NCI-H748 treated with DMSO at 0.1 percent for 48 hours (cell line): ENCODE measurements at places on chromosomes 12 and 14.
A peak's percentile ranks its signal among the peaks of the same experiment; 100 is the strongest.

DNA sequence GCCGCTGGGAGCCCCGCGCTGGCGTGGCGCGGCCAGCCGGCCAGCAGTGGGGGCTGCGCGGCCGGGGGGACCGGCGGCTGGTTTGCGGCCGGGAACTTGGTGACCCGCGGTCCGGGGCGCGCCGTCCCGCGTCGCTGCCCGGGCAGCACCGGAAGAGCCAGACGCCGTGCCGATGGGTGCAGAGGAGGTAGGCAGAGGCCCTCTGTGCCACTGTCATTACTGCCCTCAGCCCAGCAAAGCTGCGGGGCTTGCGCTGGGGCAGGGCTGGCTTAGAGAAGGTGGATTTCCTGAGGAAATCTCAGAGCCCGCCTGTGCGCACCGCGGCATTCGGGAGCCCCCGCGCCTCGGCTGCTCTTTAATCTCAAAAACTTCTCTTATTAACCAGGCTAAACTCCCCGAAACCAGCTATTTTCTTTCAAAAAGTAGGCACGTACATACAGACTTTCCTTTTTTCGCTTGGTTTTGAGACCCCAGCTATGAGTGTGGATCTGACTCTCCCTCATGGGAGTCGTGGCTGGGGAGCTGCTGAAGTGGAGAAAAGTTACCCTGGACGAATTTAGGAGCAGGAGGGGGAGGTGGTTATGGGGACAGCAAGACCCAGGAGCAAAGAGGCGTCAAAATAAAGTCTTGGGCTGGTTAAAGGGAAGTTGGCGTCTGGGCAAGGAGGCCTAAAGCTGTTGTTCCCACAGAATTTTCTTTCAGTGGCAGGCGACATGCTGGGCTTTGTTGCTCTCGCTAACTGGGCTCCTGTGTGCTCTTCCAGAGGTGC, 802 bp downstream of the SUSD6 start:
- DNase-seq: no peak

- no peak for DNase-seq
Observed at GRCh38 chr12:10838461-10838860, 10.8 kb downstream of the PRR4 start.

- no peak for DNase-seq
Observed at GRCh38 chr14:92273166-92273565, 49.8 kb upstream of the SLC24A4 start.

- peak; percentile 35 for DNase-seq
Observed at GRCh38 chr12:130043685-130044406, 118.4 kb upstream of the FZD10 start.

- no peak for DNase-seq
Observed at GRCh38 chr12:15672671-15673270, 116.4 kb downstream of the EPS8 start.

- DNase-seq: no peak
Observed at GRCh38 chr12:126704609-126705008, 1562.4 kb upstream of the TMEM132C start.

- DNase-seq: no peak
Observed at GRCh38 chr12:93055221-93055620, 126.1 kb upstream of the EEA1 start.

- no peak for DNase-seq
Observed at GRCh38 chr12:64450057-64450640, 1.8 kb upstream of the TBK1 start.

GRCh38 chr12:101761350-101761749, 22.1 kb upstream of the SYCP3 start:
- DNase-seq: no peak

GRCh38 chr12:18391151-18391550, 129.8 kb downstream of the PIK3C2G start:
- DNase-seq: no peak

DNA sequence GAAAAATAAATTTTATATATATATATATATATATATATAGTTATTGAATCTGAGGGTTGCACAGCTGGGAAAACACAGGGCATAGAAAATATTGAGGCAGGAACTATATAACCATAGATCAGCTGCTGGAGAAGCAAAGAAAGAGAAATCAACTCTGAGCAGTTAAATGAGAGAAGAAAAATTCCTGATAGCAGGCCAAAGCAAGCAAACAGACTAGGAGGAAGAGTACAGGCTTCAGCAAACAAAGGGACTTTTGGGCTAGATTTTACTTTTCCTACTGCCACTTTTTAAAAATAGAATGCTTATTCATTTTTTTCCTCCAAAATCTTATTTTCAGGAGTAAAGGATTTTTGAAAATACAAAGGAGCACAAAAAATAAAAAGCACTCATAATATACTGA, 216.0 kb upstream of the PRKD1 start:
- no peak for DNase-seq

DNA sequence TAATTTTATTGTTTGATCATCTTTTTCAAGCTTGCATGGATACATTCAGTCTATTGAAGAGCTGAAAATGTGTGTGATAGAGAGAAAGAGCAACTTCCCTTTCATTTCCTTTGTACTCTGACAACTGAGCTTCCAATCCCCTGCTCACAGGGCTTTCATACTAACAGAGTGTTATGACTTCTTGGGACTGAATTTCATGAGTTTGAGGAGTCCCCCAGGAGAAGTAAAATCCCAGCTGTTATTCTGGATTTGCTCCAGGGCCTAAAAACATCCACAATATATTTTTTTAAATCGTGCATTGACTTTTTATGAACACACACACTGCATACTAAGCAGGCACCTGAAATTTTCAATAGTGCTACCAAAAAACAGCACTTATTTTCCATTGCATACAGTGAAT, 195.8 kb upstream of the CAND1 start:
- DNase-seq: no peak

DNA sequence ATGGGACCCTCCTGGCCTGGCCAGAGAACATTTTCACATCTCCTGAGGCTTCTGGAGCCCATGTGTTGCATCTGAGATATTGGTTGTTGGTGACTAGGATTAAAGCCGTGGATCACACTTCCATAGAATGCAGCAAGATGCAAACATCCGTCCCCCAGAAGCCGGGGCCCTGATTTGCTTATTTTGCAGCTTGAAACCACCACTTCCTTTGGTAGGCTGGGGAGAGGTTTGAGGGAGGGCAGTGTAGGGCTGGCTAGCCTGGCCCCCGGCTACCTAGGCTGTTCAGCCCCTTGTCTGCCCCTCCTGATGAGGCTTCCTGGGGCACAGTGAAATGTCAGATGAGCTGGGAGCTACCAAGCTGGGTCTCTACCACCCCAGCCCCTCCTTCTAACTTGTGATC, 209.7 kb upstream of the PWP1 start:
- DNase-seq: no peak

DNA sequence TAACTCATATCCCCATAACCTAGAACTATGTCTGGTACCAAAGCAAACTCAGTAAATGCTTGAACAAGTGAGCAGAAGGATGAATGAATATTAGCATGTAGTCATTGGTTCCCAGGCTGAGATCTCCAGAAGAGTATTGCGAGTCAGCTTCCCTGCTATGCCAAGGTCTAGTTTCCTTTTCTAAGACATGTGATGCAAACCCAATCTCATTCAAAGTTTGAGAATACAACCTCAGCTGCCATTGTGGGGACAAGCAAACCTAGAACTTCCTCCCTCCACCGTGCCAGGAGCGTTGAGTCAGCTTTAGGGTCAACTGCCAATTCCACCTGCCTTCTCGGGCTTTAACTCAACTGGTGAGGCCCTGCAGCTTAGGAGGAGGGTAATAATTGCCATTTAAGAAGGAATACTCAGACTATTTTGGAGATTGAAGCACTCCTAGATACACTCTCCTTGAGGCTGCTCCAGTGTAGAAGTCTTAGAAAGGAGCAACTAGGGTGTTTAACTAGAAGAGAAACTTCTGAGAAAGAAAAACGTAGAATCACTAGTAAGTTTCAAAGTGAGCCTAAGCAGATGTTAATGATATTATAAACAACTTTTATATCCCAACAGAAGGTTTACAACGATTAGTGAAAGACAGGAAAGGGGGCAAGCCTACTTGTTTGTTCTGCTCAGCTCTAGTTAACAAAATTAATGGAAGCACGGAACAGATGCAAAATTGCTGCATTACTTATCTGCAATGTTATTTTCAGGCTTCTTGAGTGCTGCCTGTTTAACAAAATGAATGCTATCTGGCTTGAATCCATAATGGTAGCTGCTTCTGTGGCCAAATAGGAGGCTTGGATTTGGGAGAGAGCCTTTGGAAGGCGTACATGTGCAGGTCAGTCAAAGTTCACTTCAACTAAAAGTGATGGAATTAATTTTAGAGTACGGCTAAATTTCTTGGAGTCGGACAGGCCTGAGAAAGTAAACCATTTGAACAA, 96.9 kb downstream of the HELB start:
- no peak for DNase-seq

DNA sequence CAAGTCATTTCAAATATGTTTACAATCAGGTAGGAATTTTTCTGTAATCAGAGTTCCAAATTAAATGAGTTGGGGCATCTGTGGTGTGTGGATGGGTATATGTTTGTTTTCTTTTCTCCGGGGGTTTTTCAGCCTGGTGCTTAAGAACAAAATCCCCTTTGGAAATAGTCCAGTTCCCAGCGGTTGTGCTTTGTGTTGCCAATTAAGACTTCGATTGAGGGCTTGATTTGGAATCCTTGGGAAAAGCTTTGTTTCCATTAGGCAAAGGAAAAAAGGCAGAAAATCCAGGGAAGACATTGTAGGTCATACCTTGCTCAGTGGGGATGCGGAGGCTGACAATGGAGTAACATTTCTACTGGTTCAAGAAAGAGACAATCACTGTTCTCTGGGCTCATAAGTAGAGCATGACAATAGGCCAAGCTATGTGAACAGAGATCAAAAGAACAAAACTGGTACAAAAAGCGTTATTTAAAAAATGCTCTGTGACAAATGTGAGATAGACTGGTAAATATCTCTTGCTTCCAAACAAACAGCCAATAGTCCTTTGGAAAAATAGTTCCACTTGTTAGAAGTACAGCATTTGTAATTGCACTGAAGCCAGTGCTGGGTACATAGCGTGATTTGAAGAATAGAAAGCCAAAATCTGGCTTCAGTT, 79.7 kb downstream of the EML1 start:
- peak; percentile 16 for DNase-seq

DNA sequence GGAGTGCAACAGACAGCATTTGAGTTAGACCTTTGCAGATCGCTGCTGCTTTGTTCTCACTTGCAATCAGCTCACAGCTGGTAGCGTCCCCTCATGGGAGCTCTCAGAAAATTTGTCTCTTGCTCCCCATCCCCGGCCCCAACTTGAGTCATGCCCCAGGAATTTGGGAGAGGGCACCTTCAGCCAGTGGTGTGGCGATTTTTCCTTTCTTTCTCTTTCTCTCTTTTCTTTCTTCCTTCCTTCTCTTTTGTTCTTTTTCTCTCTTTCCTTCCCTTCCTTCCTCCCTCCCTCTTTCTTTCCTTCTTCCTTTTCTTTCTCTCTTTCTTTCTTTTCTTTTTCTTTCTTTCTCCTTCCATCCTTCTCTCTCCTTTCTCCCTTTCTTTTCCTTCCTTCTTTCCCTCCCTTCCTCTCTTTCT, 34.2 kb upstream of the MAP1LC3B2 start:
- no peak for DNase-seq

DNA sequence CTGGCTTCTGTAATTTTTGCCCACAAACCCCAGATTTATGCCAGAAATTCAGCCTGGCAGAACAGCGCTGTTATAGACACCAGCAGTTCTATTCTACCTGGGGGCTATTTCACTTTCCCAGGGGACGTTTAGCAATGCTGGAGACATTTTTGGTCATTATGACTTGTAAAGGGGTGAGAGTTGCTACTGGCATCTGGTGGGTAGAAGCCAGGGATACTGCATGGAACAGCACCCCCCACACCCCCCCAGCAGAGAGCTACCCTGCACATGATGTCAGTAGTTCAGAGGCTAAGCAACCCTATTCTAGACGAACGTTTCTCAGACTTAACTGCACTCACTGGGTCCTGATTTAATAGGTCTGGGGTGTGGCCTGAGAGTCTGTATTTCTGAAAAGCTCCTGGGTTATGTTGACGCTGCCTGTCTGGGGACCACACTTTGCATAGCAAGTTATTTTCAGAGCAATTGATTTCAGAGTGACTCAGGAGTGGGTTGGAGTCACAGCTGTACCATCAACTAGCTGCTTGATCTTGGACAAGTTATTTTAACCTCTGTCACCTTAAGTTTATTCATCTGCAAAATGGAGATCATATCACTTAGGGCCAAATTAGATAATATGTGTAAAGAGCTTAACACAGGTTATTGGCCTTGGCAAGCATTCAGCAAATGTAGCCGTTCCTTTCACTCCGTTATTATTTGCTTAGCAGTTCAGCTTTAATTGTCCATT, 48.5 kb downstream of the CHST11 start:
- DNase-seq: peak; percentile 96

GRCh38 chr12:54045868-54046521, 7.6 kb upstream of the HOXC4 start:
- no peak for DNase-seq

DNA sequence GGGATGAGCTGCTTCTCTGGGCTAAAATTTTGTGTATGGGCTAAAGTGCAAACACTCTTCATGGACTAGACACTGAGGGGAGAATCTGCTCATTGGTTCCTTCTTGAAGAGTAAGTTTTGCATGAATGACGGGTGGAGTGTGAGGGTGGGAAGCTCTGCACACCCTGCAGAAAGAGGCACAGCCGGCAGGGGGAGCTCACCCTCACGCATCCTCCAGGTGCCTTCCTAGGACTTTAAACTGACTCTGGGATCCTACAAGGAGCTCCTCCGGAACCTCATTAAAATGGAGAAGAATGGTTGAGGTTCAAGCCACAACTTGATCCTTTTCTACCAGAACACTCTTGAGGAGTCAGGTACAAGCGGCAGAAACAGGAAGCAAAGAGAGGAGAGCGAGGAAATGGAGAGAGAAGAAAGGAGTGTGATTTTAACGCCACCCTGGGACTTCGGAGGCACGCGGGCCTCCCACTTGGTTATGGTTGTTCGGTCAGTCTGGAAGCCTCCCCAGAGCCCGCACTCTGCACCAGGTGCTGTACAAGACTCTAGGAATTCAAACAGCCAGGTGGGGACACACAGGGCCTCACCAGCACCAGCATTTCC, 87.5 kb downstream of the SETD3 start:
- peak; percentile 2 for DNase-seq
